ENCODE measurements at places on chromosomes 11 and 22.
A peak's percentile ranks its signal among the peaks of the same experiment; 100 is the strongest.

GRCh38 chr11:85823816-85824215 lies 12.9 kb upstream of the SYTL2 start:
- peak; percentile 28 for DNase-seq

- no peak for DNase-seq
Measured at GRCh38 chr11:16926883-16927626, 87.2 kb downstream of the PLEKHA7 start.

DNA sequence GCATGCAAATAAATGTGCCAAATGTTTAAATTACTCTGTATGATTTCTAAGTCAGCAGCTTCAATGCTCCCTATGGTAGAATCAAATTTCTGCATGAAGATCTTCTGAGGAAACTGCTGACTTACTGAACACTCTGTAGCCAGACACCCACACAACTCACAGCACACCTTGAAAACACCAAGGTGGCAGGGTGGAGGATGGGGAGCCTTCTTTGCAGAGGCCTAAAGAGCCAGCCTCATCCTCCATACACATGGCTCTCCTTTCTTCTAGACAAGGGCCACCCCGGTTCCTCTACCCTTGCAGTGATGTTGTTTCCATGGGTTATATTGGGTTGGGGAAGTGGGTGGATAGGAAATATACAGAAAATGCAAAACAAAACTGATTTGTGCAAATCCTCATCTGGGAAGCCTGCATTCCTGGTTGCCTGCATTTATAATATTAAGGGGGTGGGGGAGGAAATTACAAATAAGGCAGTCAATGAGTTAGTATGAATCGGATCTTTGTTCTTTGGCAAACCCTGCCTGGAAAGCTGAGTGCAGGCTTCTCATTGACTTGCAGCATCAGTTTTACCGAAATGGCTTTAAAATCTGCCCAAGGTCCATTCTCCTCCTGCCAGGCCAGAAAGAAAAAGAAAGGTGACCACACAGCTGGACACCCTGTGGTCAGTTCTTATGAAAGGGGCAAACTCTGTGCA lies 15.8 kb upstream of the ETS1 start:
- DNase-seq = no peak

DNA sequence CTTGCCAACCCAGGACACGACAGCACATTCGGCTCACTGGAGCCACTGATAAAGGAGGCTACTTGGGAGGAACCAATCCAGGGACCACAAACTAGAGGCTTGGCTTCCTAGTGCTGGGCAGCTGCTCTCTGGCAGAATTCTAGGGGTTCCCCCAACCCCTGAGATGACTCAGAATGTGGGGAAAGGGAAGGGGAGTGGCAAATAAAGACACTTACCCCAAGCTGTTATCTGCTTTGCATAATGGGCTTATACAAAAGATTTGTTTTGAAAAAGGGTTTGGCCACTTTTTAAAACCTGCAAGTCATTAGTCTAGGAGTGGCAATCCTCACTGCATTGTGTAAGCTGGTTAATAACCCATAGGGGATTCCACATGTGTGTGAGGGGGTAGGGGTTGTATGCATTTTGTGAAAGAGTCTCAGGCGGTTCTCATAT lies 64.1 kb upstream of the LMO1 start:
- DNase-seq = no peak

- no peak for DNase-seq
Measured at GRCh38 chr22:36220451-36220921, 18.8 kb downstream of the APOL2 start.

GRCh38 chr11:126646701-126647557 lies 291.4 kb downstream of the ST3GAL4 start:
- no peak for DNase-seq

- no peak for DNase-seq
Measured at GRCh38 chr22:24985826-24986214, 33.3 kb downstream of the KIAA1671 start.

DNA sequence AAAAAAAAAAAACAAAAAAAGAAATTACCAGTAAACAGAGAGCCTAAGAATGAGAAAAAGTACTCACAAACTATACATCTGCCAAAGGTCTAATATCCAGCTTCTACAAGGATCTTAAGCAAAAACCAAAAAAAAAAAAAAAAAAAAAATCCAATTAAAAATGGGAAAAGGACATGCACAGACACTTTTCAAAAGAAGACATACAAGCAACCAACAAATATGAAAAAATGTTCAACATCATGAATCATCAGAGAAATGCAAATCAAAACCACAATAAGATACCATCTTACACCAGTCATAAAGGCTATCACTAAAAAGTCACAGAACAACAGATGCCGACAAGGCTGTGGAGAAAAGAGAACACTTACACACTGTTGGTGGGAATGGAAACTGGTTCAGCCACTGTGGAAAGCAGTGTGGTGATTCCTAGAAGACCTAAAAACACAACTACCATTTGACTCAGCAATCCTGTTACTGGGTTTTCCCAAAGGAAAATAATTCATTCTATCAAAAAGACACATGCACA lies 18.3 kb downstream of the MS4A6A start:
- DNase-seq = peak; percentile 2

DNA sequence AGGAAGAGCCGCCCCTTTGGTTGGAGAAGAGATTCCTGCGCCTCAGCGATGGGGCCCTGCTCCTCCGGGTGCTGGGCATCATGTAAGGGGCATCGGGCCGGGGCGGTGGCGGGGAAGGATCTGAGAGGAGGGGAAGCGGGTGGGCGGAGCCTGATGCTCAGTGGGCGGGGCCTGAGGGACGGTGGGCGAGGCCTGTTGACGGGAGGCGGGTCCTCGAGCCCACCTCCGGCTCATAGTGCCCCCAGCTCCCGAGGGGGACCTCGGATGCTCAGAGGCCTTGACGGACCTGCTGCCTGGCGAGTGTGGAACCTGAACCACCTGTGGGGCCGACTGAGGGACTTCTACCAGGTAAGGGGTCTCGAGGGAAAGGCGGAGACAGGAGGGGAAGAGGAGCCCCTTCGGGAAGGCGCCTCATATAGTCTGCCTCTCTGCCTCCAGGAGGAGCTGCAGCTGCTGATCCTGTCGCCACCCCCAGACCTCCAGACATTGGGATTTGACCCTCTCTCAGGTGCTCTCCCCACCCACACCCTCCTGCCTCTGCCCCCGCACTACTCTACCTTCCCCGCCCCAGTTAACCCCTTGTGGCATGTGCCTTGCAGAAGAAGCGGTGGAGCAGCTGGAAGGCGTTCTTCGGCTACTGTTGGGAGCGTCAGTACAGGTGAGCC lies 799 bp downstream of the CCDC88B start:
- peak; percentile 67 for DNase-seq

GRCh38 chr11:46537537-46538295 lies 56.1 kb downstream of the AMBRA1 start:
- peak; percentile 19 for DNase-seq

DNA sequence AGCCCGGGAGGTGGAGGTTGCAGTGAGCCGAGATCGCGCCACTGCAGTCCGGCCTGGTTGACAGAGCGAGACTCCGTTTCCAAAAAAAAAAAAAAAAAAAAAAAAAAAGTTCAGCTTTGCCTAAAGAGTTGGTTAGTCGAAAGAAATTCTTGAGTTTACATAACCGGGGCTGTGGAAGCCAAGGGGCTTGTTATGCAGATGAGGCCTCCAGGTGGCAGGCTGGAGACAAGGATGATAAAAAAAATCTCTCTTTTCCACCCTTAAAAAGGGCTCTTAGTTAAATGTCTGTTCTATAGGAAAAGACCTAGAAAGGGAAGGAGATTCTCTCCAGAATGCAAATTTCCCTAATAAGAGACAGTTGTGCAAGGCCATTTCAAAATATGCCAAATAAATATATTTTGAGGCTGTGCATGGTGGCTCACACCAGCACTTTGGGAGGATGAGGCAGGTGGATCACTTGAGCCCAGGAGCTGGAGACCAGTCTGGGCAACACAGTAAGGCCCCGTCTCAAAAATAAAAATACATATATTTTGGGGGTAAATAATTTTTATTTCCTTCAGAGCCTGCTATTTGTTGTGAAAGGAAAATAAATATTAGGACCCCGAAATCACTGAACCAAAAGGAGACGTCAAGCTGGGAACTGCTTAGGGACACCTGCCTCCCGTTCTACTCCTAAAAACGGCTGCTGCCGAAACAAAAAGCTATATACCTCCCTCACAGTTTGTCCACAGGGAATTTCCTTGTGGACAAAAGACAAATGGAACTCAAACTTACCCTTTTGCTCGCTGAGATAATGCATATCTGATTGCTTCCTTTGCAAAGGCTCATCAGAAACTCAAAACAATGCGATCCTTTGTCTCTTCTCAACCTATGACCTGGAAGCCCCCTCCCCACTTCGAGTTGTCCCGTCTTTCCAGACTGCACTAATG lies 2.4 kb upstream of the IFITM2 start:
- no peak for DNase-seq

DNA sequence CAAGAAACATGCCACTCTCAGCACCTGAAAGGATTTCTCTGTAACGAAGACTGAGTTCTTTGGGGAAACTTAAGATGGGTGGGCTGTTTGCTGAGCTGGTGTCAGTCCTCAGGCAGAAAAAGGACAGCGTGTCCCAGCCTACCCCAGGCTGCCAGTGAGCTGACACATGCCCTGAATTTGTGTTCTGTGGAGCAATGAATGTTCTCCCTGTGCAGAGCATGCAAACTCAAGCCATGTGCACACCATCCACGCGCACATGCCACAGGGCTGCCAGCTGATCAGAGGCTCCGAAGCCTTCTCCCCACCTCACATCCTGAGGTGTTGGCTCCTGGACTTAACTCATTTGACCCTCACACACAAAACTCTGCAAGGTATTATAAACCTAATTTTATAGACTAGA lies 104.9 kb downstream of the KCNC1 start:
- DNase-seq = no peak

- DNase-seq = no peak
Measured at GRCh38 chr11:50246183-50246582, 213.5 kb downstream of the OR4C45 start.

- no peak for DNase-seq
Measured at GRCh38 chr11:34891611-34892010, 24.6 kb downstream of the APIP start.

GRCh38 chr11:58135171-58135570 lies 9.8 kb upstream of the OR9I1 start:
- DNase-seq = no peak

GRCh38 chr11:100824041-100824809 lies 137.1 kb downstream of the ARHGAP42 start:
- DNase-seq = no peak

- DNase-seq = no peak
Measured at GRCh38 chr11:38648604-38649003, 2050.6 kb upstream of the RAG2 start.

DNA sequence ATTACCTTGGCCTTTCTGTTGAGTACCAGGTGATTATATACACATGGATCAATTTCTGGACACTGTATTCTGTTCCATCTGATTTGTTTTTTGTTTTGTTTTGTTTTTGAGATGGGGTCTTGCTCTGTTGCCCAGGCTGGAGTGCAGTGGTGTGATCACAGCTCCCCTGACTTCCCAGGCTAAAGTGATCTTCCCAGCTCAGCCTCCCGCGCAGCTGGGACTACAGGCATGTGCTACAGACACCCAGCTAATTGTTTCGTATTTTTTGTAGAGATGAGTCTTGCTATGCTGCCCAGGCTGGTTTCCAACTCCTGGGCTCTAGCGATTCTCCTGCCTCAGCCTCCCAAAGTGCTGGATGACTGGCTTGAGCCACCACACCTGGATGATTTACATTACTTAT lies 19.0 kb downstream of the TCIRG1 start:
- DNase-seq = no peak

- no peak for DNase-seq
Measured at GRCh38 chr11:47570651-47571356, 5.4 kb downstream of the PTPMT1 start.

DNA sequence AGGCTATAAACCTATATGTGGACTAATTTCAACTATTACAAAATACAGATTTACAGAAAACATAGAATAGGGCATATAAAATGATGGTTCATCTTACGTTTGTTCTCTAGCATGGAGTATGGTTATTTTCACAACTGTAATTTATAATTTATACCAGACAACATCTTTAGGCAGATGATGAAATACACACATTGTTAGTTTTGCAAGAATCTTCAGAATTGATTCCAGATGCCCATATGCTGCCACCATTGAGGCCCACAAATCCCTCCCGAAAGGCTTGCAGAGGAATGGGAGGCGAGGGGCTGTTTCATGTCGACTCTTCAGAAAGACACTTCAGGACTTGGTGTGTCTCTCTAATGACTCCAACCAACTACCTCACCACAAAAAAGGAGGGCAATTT lies 6.2 kb downstream of the PTPN5 start:
- no peak for DNase-seq

GRCh38 chr11:133951327-133952198 lies 5.2 kb downstream of the IGSF9B start:
- no peak for DNase-seq
